ENCODE measurements at places on chromosomes 4 and X.

DNA sequence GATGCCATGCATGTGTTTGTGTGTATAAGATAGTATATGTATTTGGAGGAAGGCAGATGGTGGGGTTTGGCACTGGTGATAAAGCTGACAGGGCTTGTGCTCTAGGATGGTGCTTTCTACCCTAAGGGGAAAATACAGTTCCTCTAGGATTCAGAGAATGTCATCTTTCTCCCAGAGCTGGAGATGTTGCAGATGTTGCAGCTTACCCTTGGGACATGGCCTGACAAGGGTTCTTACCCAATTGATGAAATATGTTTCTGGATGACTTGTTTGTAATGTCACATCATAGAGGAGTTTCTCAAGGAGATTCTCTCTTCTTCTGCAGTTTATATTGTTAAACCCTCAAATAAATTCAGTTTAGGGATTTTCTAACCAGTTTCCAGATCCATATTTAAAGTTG lies 52.5 kb upstream of the PITX2 start:
- DNase-seq: no peak

- DNase-seq: no peak
These were observed 4.1 kb downstream of the GPR82 start for GRCh38 chrX:41728125-41728524.

GRCh38 chrX:55663584-55663983 lies 40.4 kb downstream of the FOXR2 start:
- DNase-seq: no peak

DNA sequence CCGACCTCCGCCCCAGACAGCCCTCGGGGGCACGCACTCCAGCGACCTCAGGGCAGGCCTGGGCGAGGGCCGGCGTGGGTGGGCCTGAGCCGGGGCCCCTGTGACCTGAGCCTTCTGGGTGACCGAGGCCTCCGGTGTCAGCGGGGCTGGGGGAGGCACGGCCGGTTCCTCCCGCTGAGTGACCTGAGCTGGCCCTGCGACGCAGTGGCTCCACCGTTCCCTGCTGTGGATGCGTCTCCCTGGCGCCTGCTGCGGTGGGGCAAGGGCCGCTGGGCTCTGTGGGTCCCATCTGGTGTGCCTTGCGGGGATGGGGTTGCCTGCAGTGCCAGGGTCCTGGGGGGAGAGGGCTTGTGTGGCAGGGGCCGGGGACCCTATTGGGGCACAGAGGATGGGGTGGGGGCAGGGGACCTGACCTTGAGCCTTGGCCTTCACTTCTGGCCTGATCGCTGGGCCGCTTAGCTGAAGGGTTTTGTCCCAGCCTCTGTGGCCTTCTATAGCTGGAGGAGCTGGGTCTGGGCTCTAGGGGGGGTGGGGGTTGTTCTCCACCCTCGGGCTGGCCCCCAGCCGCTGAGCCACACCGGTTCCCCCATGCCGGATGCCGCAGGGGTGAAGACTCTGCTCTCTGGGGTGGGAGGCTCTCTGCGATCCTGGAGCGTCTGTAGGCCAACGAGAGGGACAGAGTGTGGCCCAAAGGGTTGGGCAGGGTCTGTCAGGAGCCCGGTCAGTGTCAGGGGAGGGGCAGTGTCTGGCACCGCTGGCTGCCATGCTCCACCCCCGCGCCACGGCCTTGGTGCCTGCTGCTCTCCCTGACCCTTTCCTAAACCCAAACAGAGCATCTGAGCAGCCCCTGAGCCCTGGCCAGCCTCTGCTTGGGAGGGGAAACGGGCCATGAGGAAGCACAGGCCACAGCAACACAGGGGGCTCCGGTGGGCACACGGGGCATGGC lies 2.3 kb downstream of the NAT8L start:
- DNase-seq: no peak

GRCh38 chr4:71130827-71131603 lies 137.6 kb downstream of the DCK start:
- DNase-seq: no peak

- DNase-seq: no peak
These were observed 76.0 kb downstream of the FAT4 start for GRCh38 chr4:125390727-125391126.

Data from activated T-helper 1 cell treated with anti-CD3 and anti-CD28 coated beads, Interleukin-2, amount 50 U/mL, for 16 hours (primary cell).